HCT116 (cell line): ENCODE measurements at places on chromosomes 12 and 14. TPM values are rescaled to one million over a fixed set of nuclear protein-coding genes. Genes with fewer than 3 reads are reported as not detected.

The PTGER2 gene
- 0.57 TPM for total RNA-seq

DNA sequence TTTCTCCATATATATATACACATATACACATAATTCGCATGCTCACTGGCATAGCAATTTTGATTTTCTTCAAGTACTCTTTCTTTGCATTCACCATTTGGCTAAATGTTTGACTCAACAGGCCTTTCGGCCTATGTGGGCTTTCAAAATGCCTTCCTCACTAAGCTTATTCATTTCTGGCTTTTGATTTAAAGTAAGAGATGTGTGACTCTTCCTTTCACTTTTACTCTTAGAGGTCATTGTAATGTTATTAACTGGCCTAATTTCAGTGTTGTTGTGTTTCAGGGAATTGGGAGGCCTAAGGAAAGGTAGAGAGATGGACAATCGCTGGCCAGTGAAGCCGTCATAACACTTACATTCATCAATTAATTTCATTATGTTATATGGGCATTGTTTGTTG is 14.5 kb upstream of the KLRD1 start:
- no peak overlapping the region for H3K4me3 ChIP-seq
- H3K4me1 ChIP-seq: no peaks in the 10 kb centered on the region
- H3K27ac ChIP-seq: no peak overlapping the region

GRCh38 chr14:70156592-70156991 is 32.2 kb downstream of the SLC8A3 start:
- H3K27me3 ChIP-seq: peaks cover 64% of the 10 kb centered on the region
- no peak overlapping the region for H3K27ac ChIP-seq
- no peak overlapping the region for H3K4me3 ChIP-seq
- no peak for DNase-seq
- H3K36me3 ChIP-seq: no peaks in the 10 kb centered on the region

DNA sequence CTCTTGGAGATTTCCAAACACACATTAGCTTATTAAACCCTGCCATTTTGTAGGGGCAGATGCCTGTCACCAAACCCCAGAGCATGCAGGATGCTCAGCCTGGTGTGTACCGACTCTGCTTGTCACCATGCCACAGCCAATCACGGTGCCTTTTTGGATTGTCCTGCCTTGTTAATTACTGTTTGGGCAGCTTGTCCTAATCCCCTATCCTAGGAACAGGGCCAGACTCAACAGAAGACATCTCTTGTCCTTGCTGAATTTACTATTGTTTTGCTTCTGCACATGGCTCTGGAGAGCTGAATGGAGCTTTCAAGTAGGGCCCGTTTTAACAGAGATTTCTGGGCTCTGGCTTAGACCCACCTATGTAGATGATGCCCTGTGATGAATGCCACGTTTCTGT is 388.5 kb downstream of the AACS start:
- H3K27ac ChIP-seq: no peak overlapping the region
- DNase-seq: no peak
- no peak overlapping the region for H3K4me3 ChIP-seq
- H3K27me3 ChIP-seq: peaks cover 6% of the 10 kb centered on the region; the same call in 1 of the 2 replicates

- no peaks in the 10 kb centered on the region for H3K4me1 ChIP-seq
- no peak overlapping the region for H3K4me3 ChIP-seq
- no peak for DNase-seq
- no peaks in the 10 kb centered on the region for H3K36me3 ChIP-seq
- no peaks in the 10 kb centered on the region for H3K27me3 ChIP-seq
These were observed 243.5 kb downstream of the TMEM132C start for GRCh38 chr12:128510511-128510910.
